GM23338 (cell line): ENCODE measurements at places on chromosomes 2 and 18.
A peak's percentile ranks its signal among the peaks of the same experiment; 100 is the strongest.

GRCh38 chr18:10682368-10682714 lies 156.5 kb downstream of the NAPG start:
- peak; percentile 28 for DNase-seq

- DNase-seq: no peak
Observed at GRCh38 chr18:13433125-13433524, 214.6 kb downstream of the LDLRAD4 start.

DNA sequence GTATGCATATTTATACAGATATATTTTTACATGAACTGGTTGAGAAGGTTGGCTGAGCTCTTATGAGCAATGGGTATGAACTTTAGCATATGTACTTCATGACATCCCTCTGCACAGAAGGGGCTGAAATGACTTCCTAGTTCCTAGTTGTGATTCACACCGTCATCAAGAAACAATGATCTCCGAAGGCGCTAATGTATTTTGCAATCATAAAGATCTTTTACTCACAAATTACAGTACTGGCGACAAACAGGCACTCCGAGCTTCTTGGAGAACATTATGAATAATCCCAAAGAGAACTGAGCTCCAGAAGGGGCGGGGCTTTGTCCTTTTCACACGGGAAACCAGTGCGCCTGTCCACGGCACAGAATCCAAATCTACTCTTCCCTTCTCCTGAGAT lies 18.1 kb downstream of the BCL2 start:
- no peak for DNase-seq

- no peak for DNase-seq
Observed at GRCh38 chr2:224776795-224777558, 60.8 kb upstream of the CCDC195 start.

DNA sequence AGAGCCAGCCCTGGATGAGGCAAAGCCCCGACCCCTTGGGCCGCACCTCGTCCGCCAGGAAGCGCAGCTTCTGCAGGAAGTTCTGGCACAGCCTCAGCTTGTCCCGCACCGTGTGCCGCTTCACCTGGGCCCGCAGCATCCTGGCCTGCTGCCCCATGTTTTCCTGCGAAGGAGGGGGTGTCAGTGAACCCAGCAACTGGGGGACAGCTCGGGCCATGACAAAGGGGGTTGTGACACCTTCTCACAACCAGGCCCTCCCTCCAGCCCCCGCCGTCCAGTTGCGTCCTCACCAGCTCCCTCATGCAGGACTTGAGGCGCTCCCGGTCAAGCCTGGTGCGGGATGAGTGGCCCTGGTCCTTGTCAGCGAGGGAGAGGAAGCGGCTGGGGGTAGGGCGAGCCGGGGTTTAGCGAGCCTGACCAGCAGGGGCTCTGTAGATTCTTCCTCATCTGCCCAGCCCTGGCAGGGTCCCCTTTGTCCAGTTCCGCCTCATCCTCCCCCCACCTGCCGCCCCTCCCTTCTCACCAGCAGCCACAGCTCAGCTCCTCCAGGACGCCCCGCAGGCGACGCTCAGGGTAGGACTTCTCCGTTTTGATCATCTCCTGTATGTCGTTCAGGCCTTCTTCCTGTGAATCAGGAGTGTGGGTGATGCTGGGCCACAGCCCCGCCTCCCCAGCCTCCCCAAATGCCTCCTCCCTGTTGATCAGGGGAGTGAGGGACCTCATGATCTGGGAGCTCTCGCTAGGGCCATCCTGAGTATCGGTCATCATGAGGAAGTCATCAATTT lies 606 bp downstream of the OTOF start:
- DNase-seq: peak; percentile 29

DNA sequence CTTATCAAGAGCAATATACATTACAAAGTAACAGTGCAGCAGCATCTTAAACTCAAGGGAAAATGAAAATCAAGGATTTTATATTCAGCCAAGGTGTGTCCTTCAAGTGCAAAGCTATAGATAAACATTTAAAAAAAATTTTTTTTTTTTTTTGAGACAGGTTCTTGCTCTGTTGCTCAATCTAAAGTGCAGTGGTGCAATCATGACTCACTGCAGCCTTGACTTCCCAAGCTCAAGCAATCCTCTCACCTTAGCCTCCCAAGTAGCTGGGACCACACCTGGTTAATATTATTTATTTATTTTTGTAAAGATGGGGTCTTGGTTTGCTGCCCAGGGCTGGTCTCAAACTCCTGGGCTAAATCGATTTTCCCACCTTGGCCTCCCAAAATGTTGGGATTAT lies 9.0 kb downstream of the CDKL4 start:
- DNase-seq: no peak

GRCh38 chr2:234993541-234993981 lies 41.7 kb downstream of the SH3BP4 start:
- no peak for DNase-seq

DNA sequence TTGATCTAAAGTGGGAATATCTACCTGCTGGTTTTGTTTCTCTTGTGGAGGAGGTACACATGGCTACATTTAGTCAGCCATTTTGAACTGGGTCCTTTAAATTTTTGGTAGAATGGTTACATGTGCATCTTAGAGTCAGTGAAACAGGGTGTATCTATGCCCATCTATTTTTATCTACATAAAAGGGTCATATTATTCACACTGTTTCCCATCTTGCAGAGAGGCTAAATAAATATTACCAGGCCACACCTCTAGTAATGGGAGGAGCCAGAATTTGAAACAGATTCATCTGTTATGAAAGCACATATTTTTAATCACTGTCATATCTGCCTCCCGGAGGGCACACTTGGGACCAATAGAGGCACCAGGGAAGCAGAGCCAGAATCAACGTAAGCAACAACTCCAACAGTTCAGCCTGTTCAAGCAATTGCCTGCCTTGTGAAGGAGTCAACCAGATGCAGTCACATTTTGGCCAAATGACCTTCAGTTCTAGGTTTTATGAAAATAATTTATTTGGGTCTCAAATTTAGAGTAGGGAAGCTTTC lies 376.8 kb downstream of the TSN start:
- no peak for DNase-seq

- DNase-seq: peak; percentile 10
Observed at GRCh38 chr2:213627054-213627710, 342.9 kb downstream of the SPAG16 start.

DNA sequence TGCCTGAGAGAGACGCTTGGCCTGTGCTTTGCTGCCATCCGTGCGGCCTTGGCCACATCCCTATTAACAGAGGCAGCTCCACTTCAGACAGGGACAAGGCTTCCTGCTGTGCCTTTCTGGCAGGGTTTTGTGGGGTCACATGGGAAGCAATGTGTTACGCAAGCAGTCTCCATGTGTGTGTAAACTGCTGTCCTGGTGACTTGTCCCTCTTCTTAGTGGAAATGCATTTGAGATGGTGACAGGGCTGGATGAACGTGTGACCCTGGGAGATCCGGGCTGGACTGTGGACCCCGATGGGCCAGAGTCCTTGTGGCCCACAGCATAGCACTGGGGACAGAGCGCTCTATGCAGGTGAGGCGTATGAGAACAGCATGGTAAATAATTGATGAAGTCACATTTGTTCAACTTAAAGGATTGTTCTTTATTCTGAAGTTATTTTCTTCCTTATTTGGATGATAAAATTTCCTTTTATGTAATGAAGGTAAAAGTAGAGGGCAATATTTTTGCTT lies 23.2 kb downstream of the ASB1 start:
- DNase-seq: no peak

DNA sequence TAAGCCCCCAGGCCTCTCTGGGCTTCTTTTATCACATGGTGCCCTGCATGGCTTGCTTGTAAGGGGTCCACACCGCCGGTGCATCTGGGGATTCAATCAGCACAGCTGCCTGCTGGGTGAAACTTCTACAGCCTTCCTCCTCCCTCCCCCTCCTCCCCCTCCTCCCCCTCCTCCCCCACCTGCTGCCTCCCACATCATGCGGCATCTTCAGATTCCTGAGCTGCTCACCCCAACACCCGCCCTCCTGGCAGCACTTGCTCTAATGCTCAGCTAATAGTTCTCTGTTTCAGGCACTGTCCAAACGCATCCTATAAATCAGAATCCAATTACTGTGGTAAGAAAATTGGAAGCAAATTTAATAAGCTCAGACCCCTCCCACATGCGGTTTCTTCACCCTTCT lies 150.7 kb downstream of the GALNT14 start:
- DNase-seq: peak; percentile 10
